ENCODE measurements at places on chromosomes 11 and 22.
A peak's percentile ranks its signal among the peaks of the same experiment; 100 is the strongest.

DNA sequence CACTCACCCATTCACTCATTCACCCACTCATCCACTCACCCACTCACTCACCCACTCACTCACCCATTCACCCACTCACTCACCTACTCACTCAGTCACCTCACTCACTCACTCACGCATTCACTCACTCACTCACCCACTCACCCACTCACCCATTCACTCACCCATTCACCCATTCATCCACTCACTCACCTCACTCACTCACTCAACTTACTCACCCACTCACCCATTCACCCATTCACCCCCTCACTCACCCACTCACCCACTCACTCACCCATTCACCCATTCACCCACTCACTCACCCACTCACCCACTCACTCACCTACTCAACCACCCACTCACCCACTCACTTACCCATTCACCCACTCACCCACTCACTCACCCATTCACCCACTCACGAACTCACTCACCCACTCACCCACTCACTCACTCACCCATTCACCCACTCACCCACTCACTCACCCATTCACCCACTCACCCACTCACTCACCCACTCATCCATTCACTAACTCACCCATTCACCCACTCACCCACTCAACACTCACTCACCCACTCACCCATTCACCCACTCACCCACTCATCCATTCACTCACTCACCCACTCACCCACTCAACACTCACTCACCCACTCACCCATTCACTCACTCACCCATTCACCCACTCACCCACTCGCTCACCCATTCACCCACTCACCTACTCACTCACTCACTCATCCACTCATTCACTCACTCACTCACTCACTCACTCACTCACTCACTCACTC is 13.7 kb downstream of the MUC5AC start:
- no peak for DNase-seq

DNA sequence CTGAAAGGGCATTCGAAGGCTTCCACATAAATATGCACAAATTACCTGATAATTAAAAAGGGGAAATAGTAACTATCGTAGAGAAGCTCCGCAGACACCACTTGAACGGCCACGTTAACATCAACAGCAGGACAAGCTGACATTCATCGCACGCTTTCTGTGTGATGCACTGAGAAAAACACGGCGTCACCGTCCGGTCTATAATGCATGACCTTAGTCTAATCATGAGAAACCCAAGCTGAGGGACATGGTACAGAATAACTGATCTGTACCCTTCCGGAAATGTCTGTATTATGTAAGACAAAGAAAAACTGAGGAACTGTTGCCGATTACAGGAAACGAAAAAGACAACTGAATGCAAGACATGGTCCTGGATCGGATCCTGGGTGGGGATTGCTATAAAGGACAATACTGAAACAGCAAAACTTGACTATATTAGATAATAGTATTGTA is 678 bp upstream of the RANGAP1 start:
- no peak for DNase-seq

- DNase-seq, result no peak
These were observed 321.7 kb downstream of the TMEM135 start for GRCh38 chr11:87359401-87359800.

- peak; percentile 53 for DNase-seq
These were observed 3.5 kb downstream of the OSM start for GRCh38 chr22:30262917-30263741.

DNA sequence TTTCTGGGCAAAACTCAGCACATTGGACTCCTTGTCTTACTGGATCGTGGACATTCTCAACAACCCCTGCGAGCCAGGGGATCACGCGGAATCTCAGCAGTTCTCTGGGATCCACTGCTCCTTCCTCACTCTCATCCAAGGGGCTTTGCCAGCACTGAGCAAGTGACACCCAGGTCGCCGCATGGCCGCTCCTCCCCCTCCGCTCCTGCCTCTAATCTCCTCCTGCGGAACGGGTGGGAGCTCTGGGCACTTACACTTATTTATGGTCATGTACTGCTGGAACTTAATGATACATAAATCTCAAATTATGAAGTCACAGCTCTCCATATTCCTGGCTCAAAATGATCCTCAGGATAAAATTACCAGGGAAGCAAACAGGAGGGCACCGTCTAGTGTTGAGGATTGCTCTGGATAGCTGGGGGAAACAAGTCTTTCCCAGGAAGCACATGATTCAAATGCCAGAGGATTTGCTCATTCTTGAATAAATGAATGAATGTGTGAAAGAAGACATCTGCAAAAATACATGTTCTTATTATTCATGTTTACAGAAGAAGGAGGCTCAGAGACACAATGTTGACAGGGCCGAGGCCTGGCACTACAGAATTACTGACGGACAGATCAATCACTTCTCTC is 1077.3 kb downstream of the TBC1D22A start:
- no peak for DNase-seq

GRCh38 chr22:34973016-34973415 is 92.9 kb upstream of the ISX start:
- no peak for DNase-seq

DNA sequence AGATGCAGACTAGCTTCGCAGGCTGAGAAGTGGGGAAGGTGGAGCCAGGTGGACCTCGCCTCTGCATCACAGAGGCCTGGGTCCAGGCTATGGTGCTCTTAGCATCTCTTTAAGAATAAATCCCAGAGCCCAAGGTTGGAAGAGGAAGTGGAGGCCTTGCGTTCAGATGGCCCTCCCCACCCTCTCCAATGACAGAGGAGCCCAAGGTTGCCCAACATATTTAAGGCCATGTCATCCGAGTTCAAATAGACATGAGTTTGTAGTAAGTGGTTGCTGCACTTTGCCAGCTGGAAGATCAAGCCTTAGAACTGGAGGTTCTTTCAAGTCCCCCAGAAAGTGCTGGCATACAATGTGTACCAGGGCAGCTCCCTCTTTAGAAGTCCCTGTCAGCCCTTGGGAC is 47.1 kb upstream of the HORMAD2 start:
- no peak for DNase-seq

DNA sequence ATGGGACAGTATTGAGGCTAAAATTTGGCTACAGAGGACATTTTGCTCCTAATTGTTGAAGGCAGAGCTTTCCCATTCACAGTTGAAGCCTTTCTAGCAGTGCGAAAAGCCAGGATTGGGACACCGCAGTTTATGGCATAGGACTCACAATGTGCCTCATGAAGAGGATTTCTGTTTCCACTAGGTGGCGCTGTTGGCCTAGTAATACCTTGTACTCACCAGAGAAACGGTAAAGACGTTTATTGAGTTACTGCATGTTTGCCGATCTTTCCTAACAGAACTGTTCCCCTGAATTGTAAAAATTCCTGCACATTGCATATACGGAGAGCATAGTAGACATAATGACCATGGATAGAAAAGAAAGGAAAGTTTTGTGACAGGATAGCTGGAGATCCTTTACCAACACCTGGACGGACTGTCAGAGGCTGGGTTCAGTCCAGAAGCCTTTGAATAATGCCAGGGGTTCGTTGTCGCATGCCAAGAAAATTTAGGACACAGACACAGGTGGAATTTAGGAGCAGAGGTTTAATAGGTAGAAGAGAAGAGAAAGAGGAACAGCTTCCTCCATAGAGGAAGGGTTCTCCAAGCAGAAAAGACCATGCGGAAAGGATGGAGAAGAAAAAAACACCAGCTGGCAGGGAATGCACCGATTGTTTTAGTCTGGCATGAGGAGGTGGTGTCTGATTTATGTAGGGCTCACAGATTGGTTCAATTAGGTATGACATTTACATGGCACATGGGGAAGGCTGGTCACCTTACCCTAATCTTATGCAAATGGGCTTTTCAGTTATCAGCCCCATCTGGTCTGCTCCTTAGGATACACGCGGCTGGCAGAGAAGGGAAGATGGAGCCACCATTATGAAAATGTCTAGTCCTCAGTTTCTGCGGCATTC is 10.8 kb upstream of the OR51D1 start:
- DNase-seq, result peak; percentile 85

DNA sequence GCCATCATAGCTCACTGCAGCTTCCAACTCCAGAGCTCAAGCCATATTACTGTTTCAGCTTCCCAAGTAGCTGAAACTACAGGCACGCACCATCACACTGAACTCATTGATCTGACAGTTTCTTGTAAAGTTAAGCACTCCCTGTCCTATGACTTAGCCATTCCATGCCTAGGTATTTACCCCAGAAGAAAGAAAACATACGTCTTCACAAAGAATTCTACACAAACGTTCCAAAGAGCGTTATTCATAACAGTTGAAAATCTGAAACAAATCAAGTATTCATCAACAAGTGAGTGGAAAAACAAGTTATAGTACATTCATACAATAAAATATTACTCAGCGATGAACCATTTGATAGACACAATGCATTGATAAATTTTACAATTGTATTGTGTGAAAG is 7.8 kb upstream of the NLRP10 start:
- peak; percentile 59 for DNase-seq

- DNase-seq, result no peak
These were observed 123.6 kb downstream of the TRIM44 start for GRCh38 chr11:35786188-35786587.

DNA sequence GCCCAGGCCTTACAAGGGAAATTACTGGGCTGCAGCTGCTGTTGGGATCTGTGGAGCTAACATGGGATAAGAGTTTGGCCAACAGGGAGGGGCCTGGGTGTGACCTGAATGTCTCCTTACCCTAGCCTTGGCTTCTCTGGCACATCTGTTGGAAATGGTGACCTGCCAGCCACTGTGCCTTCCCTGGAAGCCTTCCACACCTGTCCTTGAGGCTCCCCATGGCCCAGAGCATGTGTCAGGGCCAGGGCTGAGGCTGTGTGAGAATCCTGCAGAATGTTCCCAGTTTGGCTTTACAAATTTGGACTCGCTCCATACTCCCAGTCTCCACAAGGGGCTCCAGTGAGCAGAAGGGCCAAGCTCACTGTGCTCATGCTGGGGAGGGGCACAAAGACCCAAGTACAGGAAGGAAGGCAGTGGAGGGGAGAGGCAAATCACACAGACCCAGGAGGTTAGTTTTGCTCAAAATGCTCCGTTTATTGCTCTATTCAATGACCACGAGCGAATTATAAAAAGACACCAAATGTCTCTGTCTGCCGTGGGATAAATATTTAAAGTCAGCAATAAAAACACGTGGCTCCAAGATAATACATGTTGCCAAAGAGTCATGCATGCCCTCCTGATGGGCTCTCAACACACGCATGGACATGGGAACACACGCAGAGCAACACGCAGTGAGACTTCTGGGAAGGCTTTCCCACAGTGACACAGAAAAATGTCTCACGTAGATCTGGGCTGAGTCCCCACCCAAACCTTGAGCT is 1.7 kb upstream of the IGSF22 start:
- DNase-seq, result peak; percentile 41

- DNase-seq, result no peak
These were observed 2.1 kb downstream of the PLAAT3 start for GRCh38 chr11:63612181-63612580.

DNA sequence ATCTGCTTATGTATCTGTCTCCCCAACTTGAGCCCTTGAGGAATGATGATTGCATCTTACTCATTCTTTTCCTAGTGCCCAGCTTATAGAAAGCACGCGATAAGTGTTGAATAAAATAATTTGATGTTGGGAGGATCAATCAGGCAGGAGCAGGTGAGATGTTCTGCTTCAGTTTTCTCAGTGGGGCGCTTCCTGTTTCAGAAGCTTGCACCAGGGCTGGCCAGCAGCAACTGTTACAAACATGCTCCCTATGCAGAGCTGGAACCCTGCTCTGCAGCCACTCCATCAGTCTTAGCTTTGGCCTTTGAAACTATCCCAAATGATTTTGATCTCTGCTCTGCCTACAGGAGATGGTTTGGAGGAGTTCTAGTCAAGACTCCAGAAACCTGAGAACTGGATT is 3.9 kb downstream of the ENDOD1 start:
- no peak for DNase-seq

- peak; percentile 17 for DNase-seq
These were observed 9.4 kb upstream of the RTCB start for GRCh38 chr22:32421484-32421883.

- no peak for DNase-seq
These were observed 22.0 kb upstream of the FGF4 start for GRCh38 chr11:69797156-69797555.

- DNase-seq, result no peak
These were observed 1375.2 kb downstream of the TBC1D22A start for GRCh38 chr22:48137640-48138039.
